ENCODE measurements at places on chromosomes 4 and X. TPM values are rescaled to one million over a fixed set of nuclear protein-coding genes. Genes with fewer than 3 reads are reported as not detected.

MAGED1 gene
- 31.5 TPM for total RNA-seq

ODAM gene
- not detected for total RNA-seq

AFP gene
- not detected for total RNA-seq

AR gene
- not detected for total RNA-seq

CLDN34 gene
- not detected for total RNA-seq

MMRN1 gene
- total RNA-seq, result 0.49 TPM

TRIML2 gene
- not detected for total RNA-seq

INTS6L gene
- total RNA-seq, result 42.4 TPM

CT45A1 gene
- not detected for total RNA-seq

TMPRSS11D gene
- total RNA-seq, result not detected

MXD4 gene
- 70.6 TPM for total RNA-seq

CDX4 gene
- not detected for total RNA-seq

MYOZ2 gene
- total RNA-seq, result not detected

OTC gene
- not detected for total RNA-seq

UBQLN2 gene
- total RNA-seq, result 33.8 TPM

CD40LG gene
- 0.30 TPM for total RNA-seq

GSX2 gene
- total RNA-seq, result 0.58 TPM

ABCD1 gene
- total RNA-seq, result 9.7 TPM

NPY2R gene
- not detected for total RNA-seq

NOCT gene
- 2.6 TPM for total RNA-seq

ASB11 gene
- not detected for total RNA-seq

ITGB1BP2 gene
- total RNA-seq, result 4.3 TPM

ASMT gene
- total RNA-seq, result 0.66 TPM

HS6ST2 gene
- not detected for total RNA-seq

NCAPG gene
- total RNA-seq, result 0.44 TPM

EREG gene
- not detected for total RNA-seq

FSTL5 gene
- total RNA-seq, result not detected

DAPP1 gene
- total RNA-seq, result 169 TPM

F8A3 gene
- total RNA-seq, result 14.8 TPM

ATOH1 gene
- total RNA-seq, result not detected

NIPAL1 gene
- 1.1 TPM for total RNA-seq

NKX6-1 gene
- not detected for total RNA-seq

BTC gene
- total RNA-seq, result not detected

PRSS12 gene
- total RNA-seq, result not detected

FRAS1 gene
- 0.05 TPM for total RNA-seq

WNK3 gene
- 1.2 TPM for total RNA-seq

UCP1 gene
- not detected for total RNA-seq

DRP2 gene
- total RNA-seq, result 0.10 TPM

EVC2 gene
- total RNA-seq, result 1.1 TPM
